Kidney epithelial cell (primary cell): ENCODE measurements at places on chromosomes 12 and 14. TPM values are rescaled to one million over a fixed set of nuclear protein-coding genes. Genes with fewer than 3 reads are reported as not detected.

DNA sequence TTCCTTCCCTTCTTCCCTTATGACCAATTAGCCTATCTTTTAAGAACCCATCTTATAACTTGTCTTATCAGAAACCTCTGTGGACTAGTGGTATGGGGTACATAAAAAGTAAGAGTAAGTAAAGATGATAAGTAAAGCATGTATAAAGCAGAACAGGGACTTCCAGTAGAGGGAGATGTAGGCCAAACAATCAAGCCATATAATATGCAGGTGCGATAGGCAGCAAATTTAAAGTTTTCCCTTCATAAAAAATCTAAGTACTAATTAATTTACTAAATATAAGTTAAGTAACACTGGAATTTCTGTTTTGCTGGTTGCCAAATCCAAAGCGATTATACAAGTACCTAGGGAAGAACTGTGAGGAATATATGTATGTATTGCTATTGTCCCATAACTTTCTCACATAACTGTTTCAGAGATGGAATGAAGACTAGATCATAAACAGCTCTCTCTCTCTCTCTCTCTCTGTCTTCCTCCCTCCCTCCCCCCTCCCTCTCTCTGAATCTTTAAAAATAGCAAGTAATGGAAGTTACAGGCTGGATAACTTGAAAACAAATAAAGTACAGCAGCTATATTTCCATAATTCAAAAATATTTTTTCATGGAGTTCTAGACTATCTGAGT, 25.7 kb downstream of the METTL25 start:
- DNase-seq, result no peak

GRCh38 chr14:95294320-95294719, 25.4 kb downstream of the CLMN start:
- no peak for DNase-seq

- no peak for DNase-seq
Measured at GRCh38 chr14:95318399-95319311, 1.1 kb downstream of the CLMN start.

GRCh38 chr12:46965137-46965536, 114.3 kb upstream of the PCED1B start:
- no peak for DNase-seq

Gene SLC17A8
- total RNA-seq, result under 0.01 TPM in 1 of 2 replicates, not detected in the other

DNA sequence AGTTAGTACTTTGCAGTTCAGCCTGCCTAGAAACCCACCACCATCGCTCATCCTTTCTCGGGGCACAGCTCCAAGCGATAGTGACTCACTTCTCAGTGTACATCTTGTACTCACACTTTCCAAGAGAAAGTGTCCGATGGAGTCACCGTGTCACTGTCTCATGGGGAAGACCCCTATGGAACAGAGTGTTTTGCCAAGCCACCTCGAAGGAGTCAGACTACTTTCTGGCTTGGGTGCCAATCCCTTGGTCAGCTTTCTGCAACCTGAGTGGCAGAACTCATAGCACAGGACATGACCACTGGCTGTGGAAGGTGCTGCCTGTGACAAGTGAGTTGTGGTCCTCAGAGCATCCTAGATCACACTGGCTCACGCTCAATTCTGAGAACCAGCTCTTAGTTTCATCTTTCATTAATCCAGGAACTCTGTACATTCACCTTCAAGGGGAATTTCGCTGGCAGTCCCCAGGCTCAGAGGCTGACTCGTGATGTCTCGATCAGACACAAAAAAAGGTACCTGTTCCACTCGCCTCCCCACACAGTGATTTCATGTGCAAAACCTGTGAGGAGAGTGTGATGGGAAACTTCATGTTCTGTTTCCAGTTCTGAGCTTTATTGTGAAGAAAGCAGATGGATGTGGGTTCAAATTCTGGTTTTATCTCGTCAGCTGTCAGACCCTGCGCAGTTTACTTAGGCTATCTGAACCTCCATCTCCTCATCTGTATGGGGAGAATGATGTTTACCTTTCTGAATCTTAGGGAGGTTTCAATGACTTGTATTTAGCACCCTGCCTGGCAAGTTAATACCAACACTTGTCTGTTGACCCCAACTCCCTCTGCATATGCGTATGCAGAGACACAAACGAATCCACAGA, 127.3 kb upstream of the CCND2 start:
- DNase-seq, result no peak

- peak; percentile 2 for DNase-seq
Measured at GRCh38 chr12:48037267-48037915, 33.1 kb upstream of the COL2A1 start.

- no peak for DNase-seq
Measured at GRCh38 chr14:77305696-77306095, 15.0 kb downstream of the POMT2 start.

DNA sequence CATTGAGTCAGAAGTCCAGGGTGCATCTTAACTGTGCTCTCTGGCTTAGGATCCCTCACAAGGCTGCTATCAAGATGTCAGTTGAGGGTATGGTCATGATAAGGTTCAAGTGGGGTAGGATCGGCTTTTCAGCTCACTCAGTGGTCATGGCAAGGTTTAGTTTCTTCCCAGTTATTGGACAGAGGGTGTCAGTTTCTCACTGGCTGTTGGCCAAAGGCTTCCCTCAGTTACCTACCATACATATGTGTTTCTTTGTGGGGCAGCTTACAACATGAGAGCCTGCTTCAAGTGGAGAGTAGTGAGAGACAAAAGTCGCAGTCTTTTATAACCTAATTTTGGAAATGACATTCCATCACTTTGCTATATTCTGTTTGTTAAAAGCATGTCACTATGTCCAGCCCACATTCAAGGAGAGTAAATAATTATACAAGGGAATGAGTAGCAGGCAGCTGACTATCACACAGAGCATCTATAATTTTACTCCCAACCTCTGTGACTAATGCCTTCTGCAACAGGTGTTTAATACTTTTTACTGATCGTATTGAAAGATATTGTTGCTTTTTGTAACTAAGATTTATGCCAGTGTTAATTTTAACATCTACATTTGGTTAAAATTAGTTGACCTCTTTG, 572.8 kb upstream of the FBXO33 start:
- DNase-seq, result peak; percentile 25

DNA sequence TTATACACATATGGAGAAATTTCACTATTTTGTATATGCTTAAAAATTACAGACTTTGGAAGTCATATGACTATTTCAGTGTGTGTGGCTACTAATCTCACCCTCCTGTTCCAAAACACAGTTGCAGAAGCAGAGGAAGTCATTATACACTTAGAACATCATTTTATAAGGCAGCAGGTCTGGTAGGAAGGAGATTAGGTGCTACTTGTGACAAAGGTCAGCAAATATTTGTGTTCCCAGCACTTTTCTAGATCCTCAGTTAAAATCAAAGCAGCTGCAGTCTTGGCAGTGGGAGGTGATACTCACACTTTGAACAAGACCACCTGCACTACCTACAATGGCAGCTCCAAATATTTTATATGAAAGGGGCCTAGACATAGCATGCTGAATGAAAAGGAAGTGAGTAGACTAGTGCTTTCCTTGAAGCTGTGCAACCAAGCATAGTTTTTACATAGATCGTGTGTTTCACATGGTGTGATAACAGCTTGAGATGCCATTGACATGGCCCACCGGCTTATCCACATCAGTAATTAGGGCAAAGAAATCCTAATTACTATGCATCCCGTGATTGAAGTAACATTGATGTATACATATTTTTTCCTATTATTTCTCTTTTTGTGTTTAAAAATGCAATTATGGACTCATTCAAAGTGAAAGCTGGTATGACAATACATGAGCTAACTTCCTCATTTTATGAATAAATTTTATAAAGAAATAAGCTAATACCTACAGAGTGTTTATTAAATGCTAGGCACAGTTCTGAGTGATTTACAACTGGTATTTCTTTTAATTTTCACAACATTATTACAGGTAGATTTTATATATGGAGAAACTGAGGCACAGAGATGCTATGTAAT, 5.3 kb downstream of the GYS2 start:
- DNase-seq, result no peak

DNA sequence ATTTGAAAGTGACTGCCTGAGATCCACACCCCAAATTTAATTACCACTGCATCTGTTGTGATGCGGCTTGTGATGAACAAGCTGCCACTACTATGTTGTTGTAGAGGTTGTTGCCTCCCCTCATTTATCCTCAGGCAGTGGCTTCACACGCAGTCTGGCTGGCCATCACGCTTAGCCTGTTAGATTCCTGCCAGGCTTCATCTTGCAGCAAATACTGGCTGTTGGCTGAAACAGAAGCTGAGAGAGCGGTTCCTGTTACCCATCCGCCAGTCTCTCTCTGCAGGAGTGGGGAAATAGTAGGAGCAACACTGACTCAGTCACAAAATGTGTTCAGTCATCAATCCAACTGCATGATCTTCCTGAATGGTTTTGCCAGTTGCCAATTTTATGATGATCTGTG, 934.4 kb downstream of the FLRT2 start:
- DNase-seq, result no peak

Gene HOXC5
- total RNA-seq, result 0.50 TPM in 1 of 2 replicates, not detected in the other
